ENCODE measurements at places on chromosomes 6 and 20.

DNA sequence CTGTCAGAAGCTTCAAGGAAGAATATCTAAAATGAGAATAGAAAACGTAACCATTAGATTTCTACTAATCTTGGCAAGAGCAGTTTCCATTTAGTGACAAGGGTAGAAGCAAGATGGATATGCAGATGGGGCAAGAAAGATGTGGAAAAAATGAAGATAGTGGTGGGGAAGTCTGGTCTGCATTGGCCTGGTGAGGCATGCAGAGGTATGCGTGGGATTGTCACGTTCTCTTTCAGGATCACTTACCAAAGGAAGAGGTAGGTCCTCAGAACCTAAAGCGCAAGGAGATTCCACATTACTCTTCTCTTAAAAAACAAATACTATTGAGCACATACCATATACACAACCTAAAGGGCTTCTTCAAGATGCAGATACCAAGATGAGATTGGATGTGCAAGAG lies 238.7 kb downstream of the UST start:
- DNase-seq = no peak

DNA sequence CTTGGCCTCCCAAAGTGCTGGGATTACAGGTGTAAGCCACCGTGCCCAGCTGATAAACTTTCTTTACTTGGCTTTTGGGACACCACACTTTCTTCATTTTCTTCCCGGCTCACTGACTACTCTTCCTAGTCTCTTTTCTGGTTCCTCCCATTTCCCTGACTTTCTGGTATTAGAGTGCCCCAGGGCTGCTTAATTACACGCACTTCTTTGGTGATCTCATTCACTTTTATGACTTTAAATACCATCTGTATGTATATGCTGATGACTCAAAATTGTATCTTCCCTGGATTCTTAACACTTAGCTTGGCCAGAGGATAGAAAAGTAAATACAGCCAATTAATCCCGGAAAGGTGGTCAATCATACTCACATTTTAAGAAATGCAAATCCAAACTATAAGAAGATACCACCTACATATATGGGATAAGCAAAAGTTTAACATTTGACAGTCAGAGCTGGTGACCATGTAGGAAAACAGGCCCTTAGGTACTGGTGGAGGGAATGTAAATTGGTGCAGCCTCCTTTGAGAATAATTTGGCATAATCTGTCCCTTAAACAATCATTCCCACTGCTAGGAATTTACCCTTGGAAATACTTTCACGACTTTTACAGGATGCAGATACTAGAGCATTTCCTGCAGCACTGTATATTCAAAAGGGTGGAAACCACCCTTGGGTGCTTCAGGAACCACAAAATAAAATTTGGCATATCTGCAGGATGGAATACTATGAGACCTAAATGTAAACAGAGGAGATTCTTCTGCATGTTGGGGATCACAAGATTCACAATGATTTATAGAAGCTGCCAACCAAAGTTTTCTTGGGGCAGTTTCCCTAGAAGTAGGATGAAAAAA lies 9.4 kb upstream of the NANP start:
- no peak for DNase-seq

GRCh38 chr6:127107916-127108315 lies 10.6 kb upstream of the RSPO3 start:
- DNase-seq = no peak

DNA sequence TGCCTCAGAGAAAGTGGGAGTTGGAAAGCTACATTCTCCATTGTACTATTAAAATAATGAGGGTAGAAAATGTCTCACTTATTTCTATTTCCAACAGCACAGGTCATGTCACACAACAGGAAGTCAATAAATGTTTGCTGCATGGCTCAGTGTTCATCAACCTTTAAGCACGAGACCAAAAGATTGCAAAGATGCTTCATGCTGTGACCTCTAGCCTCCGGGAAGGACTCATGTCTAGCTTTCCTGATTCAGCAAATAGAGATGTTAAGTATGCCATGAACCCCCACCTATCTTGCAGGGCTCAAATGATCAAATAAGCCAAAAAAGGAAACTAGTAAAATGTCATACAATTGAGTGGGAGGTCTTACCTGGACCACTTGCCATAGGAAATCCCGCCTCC lies 57.4 kb downstream of the NCOA6 start:
- no peak for DNase-seq

DNA sequence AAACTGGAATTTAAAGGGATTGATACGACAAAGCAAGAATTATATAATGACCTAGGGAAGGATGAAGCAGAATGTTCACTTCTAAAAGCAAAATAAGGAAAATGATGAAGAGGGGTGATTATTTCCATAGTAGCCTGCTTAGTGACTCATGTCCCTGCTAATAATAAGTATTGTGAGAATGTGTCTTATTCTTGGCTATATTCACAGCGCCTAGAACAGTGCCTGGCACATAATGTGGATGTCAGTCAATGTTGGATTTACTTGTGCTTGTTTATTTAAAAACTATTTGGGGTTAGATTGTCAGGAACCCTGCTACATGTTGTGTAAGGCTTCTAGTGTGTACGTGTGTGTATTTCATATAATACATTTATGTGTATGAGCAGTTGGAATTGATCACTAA lies 85.1 kb downstream of the ZFAND3 start:
- no peak for DNase-seq

DNA sequence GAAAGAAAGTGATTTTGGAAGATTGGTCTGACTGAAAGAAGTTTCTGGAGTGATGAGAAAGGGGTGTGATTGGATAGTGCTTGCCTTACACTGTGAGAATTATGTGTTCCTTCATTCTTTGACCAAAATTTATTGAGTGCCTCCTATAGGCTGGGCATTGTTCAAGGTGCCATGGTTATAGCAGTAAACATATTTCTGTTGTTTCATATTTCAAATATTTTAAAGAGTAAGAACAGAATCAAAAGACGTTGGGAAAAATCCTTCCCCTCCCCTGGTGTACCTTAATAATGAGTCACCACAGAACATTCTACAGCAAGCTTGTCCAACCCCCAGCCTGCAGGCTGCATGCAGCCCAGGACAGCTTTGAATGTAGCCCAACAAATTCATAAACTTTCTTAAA lies 78.6 kb downstream of the GCLC start:
- DNase-seq = no peak

- no peak for DNase-seq
These were observed 35.7 kb downstream of the COL11A2 start for GRCh38 chr6:33156561-33156960.

- no peak for DNase-seq
These were observed 165.2 kb downstream of the BCAS1 start for GRCh38 chr20:53905019-53905819.

DNA sequence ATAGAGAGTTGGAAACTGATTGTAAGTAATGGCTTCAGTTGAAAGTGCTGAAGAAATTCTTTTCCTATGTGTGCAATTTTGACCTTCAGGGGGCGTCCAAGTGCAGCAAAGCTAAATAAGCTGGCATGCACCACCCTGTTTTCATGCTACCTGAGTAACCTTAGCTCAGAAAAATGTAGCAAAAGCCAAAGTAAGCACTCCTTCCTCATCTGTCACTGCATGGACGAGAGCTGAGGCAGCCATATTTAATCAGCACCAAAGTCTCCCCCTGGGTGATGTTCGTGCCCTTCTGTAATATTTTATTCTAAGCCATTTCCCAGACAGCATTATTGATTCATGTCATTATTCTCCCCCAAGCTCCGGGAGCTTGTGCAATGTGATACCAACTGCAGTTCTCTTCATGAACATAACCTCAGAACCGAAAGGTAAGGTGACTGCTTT lies 123.1 kb downstream of the RPS12 start:
- no peak for DNase-seq

DNA sequence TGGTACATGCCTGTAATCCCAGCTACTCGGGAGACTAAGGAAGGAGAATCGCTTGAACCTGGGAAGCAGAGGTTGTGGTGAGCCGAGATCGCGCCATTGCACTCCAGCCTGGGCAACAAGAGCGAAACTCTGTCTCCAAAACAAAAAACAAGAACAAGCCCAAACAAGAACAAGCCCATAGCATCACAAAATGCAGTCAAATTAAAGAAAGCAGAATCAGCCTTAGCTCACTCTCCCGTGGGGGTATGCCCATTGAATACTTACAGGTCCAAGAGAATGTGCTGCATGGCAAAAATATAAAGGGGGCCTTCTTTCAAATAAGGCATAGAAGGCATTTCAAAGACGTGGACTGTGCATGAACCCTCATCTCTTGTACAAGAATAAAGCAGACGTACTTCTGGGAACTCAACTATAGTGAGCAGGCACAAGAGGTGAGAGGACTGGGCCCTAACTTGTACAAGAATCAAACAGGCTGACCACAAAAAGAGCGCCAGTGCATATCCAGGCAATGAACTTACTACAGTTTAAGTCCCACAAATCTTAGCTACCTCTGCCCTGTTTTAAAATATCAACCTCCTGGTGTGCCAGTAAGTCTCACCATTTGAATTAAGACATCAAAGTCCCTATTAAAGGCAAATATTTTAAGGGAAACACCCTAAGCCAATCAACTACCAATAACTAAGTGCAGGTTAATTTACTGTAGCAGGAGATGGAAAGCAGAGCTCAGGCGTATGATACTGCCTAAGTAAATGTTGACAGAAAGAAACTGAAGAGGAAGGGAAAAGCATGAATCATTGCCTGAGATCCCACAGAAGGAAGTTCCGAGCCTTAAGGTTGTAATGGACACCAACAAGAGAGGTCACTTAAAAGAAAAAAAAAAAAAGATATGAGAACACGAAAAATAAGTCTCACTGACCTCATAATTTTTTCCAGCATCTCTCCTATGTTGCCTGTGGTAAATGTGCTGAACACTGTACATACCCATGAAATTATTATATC lies 37.4 kb downstream of the TOMM6 start:
- no peak for DNase-seq

DNA sequence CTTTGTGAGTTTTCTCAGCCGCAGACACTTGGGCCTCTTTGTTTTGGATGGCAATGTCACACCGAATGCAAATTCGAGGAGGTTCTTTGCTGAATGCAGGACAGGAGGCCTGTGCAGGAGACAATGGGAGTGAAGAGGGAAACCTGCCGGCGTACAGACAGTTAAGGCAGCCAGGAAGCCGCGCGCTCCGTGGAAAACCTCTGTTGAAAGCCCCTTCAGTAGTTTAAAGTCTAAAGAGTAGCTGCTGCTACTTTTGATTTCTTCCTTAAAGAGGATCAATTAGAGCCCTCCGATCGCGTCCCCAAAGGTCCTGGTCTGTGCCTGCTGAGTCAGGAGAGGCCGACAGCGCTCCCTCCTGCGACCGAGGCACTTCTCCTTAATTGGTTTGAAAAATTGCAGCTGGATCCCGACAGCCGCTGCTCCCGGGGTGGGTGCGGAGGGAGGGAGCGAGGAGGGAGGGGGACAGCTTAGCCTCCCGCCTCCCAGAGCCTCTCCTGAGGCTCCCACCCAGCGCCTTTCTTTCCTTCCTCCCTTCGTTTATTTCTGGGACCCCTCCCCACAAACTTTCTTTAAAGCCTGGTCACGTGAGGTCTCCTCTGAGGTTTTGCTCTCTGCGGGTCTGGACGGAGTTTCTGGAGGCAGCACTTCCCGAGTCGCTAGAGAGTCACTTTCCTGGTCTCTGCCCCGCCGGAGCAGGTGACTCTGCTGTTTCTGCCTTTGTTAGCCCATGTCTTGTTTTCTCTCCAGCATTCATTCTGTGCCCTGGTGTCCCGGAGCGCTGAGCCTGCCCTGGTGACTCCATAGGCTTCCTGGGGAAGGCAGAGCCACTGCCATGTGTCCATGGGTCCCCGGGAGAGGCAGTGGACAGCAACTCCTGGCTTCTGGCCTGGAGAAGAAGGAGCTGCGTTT lies 22.3 kb upstream of the RPP40 start:
- DNase-seq = no peak
